Activated CD8-positive, alpha-beta T cell treated with anti-CD3 and anti-CD28 coated beads, Interleukin-2, amount 10 ng/mL, durations not matched to agents 7 days and 5 days (primary cell): ENCODE measurements at places on chromosomes 6 and 20.

DNA sequence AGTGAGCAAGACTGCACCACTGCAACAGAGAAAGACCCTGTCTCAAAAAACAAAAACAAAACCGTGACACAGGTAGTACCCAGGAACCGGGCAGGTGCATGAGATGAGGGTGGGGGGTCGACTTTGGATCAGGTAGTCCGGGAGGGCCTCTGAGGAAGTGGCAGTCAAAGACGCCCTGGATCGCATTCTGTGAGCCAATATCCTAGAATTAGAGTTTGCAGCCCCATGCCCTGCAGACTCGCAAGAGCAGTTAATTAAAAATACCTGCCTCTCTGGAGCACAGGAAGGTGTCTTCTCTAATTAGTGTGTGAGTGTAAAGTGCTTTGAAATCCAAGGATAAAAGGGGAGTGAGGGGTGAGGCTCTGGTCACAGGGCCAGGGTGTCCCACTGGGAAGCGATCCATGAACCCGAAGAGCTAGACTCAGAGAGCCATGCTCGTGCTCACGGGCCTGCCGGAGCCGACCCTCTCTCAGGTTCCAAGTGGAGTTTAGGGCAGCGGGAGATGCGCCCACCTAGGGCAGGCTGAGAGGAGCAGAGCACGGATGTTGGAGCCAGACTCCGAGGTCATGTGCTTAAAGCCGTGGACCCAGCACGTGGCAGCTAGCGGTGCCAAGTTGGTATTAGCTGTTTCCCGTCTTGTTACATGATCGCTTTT lies 74.7 kb upstream of the PTPN1 start:
- no peak for DNase-seq

- no peak for DNase-seq
These were observed 59.5 kb downstream of the MANEA start for GRCh38 chr6:95636552-95637431.

DNA sequence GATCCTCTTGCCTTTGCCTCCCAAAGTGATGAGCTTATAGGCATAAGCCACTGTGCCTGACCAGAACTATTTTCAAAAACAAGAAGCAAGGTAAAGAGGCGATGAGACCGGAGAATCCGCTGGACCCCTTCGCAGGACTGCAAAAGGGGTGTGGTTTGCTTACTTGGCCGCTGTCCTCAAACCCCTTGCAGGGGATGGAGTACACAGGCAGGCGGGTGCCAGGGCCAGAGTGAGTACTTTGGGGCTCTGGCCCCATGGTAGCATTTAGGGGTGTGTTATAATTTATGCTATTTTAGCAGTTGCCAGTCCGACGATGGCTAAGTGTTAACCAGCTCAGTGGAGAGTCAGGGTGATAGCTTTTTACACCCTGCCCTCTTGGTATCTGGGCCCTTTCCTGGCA lies 1454.9 kb downstream of the HACE1 start:
- no peak for DNase-seq

DNA sequence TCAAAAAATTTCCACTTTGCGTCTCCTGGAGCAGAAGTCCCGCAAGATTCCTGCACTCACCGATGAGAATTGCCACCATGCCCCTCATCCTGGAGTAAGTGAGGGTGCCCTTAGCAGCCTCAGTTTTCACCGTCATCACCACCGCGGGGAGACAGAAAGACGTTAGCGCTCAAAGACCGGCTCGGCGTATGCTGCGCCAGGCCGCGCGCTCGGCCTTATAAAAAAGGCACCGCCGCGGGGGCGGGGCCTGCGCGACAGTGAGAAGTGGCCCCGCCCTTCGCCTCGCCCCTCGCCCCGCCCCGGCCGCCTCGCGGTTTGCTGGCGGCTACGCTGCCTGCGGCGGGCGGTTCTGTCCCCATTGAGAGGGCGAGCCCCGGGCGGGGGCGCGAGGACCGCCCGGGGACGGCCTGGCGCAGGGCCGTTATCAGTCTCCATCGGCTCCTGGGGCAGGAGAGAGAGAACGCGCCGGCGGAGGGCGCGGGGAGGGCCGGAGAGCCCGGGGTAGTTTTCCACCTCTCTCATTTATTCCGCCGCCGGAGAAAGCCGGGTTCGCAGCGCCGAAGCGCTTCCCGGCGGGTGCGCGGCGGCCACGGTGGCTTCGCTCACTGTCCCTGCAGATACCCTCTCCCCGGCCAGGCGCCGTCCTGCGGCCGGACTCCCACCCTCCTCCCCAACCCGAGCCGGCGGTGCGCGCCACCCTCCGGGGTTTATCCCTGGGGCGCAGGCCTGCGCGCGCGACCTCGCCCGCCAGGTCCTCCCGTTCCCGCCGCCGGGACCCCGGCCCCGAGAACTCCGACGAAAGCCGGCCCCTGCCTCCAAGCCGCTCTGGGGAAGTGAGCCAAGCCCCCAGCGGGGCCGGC lies 122.5 kb upstream of the SLC2A12 start:
- DNase-seq = peak; percentile 92

GRCh38 chr6:129859524-129859923 lies 1.6 kb downstream of the TMEM244 start:
- no peak for DNase-seq

DNA sequence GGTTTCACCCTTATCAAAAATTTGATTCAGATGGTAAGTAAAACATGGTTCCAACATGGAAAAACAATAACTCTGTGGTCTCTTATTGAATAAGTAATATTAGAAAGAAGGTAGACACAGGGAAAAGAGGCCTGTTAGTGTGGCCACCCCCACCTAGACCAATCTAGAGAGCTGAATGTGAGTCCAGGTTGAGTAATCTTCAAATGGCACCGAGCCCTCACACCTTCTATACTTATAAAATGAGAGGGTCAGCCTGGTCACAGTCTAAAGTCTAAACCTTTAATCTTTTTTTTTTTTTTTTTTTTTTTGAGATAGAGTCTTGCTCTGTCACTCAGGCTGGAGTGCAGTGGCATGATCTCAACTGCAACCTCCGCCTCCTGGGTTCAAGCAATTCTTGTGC lies 6.9 kb downstream of the FAM184A start:
- no peak for DNase-seq

- no peak for DNase-seq
These were observed 19.5 kb upstream of the SLC22A16 start for GRCh38 chr6:110495949-110496348.

GRCh38 chr20:6588296-6588695 lies 179.2 kb upstream of the BMP2 start:
- no peak for DNase-seq

DNA sequence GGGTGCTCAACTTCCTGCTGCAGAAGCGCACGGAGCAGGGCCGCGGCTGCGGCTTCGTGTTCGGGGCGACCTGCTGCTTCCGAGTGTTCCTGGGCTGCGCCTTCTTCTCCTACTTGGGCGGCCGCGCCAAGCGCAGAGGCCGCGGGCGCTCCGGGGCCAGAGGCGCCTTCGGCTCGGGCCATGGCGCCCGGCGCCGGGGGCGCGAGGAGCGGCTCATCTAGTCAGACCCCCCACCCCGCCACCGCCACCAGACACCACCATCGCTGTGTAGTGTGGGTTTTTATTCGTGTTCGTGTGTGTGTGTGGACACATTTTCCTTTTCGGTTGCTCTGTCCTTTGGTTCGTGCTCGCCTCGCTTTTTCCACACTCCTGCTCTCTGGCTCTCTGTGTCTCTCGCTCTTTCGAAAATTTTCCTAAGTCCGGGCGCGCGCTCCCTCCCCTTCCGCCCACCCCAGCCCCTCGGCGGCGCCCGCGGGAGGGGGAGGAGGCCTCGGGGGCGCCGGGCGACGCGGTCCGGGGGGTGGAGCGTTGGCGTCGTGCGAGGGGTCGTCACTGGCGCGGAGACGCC lies 38.1 kb downstream of the GNAS start:
- peak; percentile 74 for DNase-seq

- DNase-seq = no peak
These were observed 23.9 kb upstream of the SNRNP48 start for GRCh38 chr6:7566107-7566506.

DNA sequence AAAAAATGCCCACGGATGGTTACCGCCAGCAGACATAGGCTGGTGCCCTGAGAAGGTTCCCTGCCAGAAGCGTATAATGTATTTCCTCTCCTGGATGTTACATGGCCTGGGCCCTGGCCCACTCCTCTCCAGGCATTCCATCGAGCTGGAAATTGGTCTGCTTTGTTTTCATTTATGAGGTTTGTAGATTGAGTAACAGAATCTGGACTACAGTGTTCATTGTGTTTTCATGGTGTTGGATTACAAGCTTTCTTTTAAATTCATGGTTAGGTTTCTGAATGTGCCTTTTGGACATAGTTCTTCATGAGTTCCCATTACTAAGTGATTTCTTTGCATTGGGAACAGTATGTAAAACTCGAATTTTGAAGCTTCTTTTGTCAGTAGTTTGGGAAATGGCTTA lies 6.4 kb downstream of the TIAM2 start:
- no peak for DNase-seq

DNA sequence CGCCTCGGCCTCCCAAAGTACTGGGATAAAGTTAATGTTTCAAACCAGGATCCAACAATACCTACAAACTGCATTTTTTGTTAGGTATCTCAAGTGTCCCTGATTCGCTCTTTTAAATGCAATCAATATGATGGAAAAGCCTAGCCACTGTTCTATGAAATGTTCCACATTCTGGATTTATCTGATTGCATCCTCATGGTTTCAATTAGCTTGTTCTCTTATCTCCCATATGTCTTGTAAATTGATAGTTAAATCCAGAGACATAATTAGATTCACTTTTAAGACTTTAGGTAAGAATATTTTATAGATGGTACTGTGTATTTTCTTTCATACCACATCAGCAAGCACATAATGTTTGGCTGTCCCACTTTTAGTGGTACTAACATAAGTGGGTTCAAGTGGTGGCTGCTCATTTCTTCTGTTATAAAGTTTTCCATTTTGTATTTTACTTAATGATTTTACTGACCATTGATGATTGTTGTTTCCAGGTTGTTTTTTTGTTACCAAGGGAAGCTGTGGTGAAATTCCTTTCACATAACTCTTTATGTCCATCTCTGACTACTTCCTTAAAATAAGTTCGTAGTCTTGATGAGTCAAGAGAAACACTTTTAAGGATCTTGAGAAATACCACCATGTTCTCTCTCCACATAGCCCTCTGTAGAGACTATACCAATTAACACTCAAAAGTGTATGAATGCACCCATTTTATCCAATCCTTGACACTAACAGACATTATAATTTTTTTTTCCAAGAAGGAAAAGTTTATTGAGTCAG lies 40.5 kb downstream of the RNGTT start:
- DNase-seq = no peak

DNA sequence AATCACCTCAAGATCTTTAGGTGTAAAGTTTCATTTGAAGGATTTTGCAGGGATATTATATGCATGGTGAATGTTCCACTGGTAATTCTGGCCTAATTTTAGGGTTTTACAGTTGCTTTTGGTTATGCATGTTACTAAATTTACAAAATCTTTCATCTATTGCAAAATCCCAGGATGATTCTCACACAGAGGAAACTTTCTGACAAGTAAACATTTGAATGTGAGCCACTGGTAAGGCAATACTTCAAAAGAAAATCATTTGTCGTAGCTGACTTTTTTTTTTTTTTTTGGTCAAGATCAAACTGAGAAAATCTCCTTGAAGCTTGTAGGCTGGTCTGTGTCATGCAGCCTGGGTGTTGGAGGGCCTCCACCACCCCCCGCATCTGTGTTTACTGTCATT lies 141.9 kb upstream of the EXOC2 start:
- DNase-seq = no peak
